Cardiac muscle cell (in vitro differentiated cells and primary cell): ENCODE measurements at places on chromosomes 11 and 22. TPM values are rescaled to one million over a fixed set of nuclear protein-coding genes. Genes with fewer than 3 reads are reported as not detected.

The CNTN5 gene
- total RNA-seq, result 41.3 and 52.6 TPM in 2 replicates

The FAT3 gene
- 3.4 and 3.5 TPM in 2 replicates for total RNA-seq

The OMP gene
- total RNA-seq, result not detected in 2 replicates

The GPR83 gene
- total RNA-seq, result 0.11 and 0.15 TPM in 2 replicates

The SPDYC gene
- 0.24 TPM in 1 of 2 replicates, not detected in the other for total RNA-seq

The GLYATL1B gene
- not detected in 2 replicates for total RNA-seq

The IFITM10 gene
- 1.9 TPM in 1 of 2 replicates, not detected in the other for total RNA-seq

The SLC25A18 gene
- total RNA-seq, result 0.14 and 0.60 TPM in 2 replicates

The GGTLC2 gene
- total RNA-seq, result not detected in 2 replicates

The DBX1 gene
- total RNA-seq, result not detected in 2 replicates

The PGM2L1 gene
- total RNA-seq, result 5.4 and 5.6 TPM in 2 replicates

The OR5P2 gene
- not detected in 2 replicates for total RNA-seq

The CNGA4 gene
- total RNA-seq, result 0.32 and 0.83 TPM in 2 replicates

The BTBD18 gene
- total RNA-seq, result not detected in 2 replicates

The HEPHL1 gene
- total RNA-seq, result not detected in 2 replicates

The SLC25A1 gene
- total RNA-seq, result 140 and 196 TPM in 2 replicates

The UBQLN3 gene
- 0.81 and 1.9 TPM in 2 replicates for total RNA-seq

The PGA5 gene
- total RNA-seq, result 0.89 and 3.2 TPM in 2 replicates

The DEFB131B gene
- not detected in 2 replicates for total RNA-seq

The PELI3 gene
- 19.9 and 30.9 TPM in 2 replicates for total RNA-seq

The ZC3H12C gene
- total RNA-seq, result 7.0 and 7.1 TPM in 2 replicates

The APOL4 gene
- total RNA-seq, result 0.04 and 0.27 TPM in 2 replicates

The GGTLC3 gene
- total RNA-seq, result 1.2 TPM in 2 replicates

The SIRT3 gene
- 44.9 and 53.6 TPM in 2 replicates for total RNA-seq

The ARHGAP42 gene
- total RNA-seq, result 90.9 and 135 TPM in 2 replicates

The TMEM191B gene
- total RNA-seq, result 8.1 and 14.3 TPM in 2 replicates

The GRAP2 gene
- 0.09 and 0.32 TPM in 2 replicates for total RNA-seq

The ZNF408 gene
- total RNA-seq, result 15.4 and 23.7 TPM in 2 replicates

The EFEMP2 gene
- 138 and 161 TPM in 2 replicates for total RNA-seq

The ATG13 gene
- total RNA-seq, result 78.5 and 108 TPM in 2 replicates

The HEPN1 gene
- total RNA-seq, result not detected in 2 replicates

The DLG2 gene
- 6.1 and 15.9 TPM in 2 replicates for total RNA-seq

The DEUP1 gene
- total RNA-seq, result 0.14 and 0.27 TPM in 2 replicates

The MS4A4A gene
- not detected in 2 replicates for total RNA-seq

The GLYAT gene
- not detected in 2 replicates for total RNA-seq

The TRPC6 gene
- total RNA-seq, result 0.07 TPM in 1 of 2 replicates, not detected in the other

The KLHL35 gene
- total RNA-seq, result 2.2 and 2.7 TPM in 2 replicates

The PLET1 gene
- total RNA-seq, result not detected in 2 replicates

The ZNF74 gene
- total RNA-seq, result 35.6 and 90.9 TPM in 2 replicates

The BANF1 gene
- 72.2 and 77.0 TPM in 2 replicates for total RNA-seq

The C1QTNF5 gene
- 3.4 and 8.0 TPM in 2 replicates for total RNA-seq

The NECTIN1 gene
- 9.1 and 11.8 TPM in 2 replicates for total RNA-seq

The ZNF214 gene
- 6.1 and 7.9 TPM in 2 replicates for total RNA-seq

The AQP11 gene
- total RNA-seq, result 3.0 and 4.3 TPM in 2 replicates

The MPEG1 gene
- not detected in 2 replicates for total RNA-seq

The PNPLA5 gene
- not detected in 2 replicates for total RNA-seq

The CALCA gene
- not detected in 2 replicates for total RNA-seq

The EMID1 gene
- 13.0 and 42.5 TPM in 2 replicates for total RNA-seq

The GUCY1A2 gene
- 1.1 and 2.5 TPM in 2 replicates for total RNA-seq

The MOGAT2 gene
- total RNA-seq, result 0.21 and 0.45 TPM in 2 replicates

The DDX6 gene
- 98.2 and 113 TPM in 2 replicates for total RNA-seq

The TENM4 gene
- 59.6 and 105 TPM in 2 replicates for total RNA-seq

The OR2AG2 gene
- total RNA-seq, result 0.12 TPM in 1 of 2 replicates, not detected in the other

The CD248 gene
- 7.9 and 11.4 TPM in 2 replicates for total RNA-seq

The FREY1 gene
- total RNA-seq, result 2.1 and 2.7 TPM in 2 replicates

The PLAAT5 gene
- total RNA-seq, result 0.06 TPM in 1 of 2 replicates, not detected in the other

The OR52H1 gene
- total RNA-seq, result 0.46 and 0.83 TPM in 2 replicates

The PISD gene
- 30.8 and 39.6 TPM in 2 replicates for total RNA-seq
